Left hindlimb (tissue), 1 donor: ENCODE measurements at places on chromosomes 4 and X.
A peak's percentile ranks its signal among the peaks of the same experiment; 100 is the strongest.

DNA sequence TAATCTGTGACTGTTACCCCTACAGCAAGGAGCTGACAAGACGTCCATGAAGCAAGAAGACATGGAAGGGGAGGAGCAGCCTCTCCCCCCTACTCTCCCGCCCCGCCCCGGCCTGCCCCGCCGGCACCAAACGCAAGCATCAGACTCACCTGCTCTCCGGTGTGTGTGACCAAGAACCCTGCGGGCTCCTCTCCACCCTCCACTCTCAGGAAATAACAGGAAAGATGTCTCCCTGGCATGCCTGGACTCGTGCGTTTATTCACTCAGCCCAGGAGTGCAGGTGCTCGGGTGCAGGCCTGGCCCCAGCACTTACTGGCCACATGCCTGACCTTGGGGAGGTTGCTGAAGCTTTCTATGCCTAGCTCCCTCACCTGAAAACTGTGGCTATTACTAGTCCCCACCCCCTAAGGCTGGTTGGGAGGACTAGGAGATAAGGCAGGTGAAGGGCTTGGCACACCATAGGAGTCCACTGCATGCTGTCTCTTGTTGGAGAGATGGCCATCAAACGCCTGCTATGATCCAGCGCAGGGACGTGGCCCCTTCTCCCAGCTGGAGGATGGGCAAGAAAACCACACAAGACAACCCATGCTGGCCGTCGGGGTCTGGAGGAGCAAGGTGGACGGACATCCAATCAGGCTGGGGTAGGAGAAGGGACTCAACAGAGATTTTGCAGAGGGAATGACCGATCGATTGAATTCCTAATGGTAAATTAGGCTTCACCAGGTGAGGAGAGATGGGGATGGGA, 34.9 kb upstream of the CLDN24 start:
- DNase-seq, result no peak

DNA sequence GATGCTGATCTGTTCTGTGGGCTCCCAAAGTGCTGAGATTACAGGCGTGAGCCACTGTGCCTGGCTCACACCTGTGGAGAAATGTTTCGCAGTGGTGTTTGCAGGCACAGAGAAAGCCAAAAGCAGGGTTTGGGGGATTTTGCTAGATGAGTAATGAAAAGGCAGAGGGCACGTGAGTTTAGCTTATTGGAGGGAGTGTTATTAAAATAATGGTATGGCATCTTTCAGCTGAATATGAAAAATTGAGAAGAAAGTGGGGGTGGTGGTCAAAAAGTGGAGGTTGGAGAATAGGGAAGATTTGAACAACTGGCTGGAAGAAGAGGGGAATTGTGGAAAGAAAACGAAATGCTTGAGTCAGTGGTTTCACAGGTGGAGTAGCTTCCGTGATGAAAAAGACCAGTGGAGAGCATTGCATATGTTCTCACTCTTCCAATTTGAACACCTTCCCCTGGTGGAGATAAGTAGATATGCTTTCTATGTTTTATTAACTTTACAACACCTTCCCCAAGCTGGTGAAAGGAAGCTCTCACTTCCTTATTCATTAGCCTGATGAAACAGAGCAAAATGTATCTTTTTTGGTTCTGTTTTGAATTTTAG, 1.1 kb upstream of the CHST7 start:
- no peak for DNase-seq

- DNase-seq, result no peak
Observed at GRCh38 chrX:19740744-19741143, 146.7 kb downstream of the SH3KBP1 start.

- DNase-seq, result no peak
Observed at GRCh38 chr4:164467493-164467892, 286.4 kb upstream of the SMIM31 start.

- no peak for DNase-seq
Observed at GRCh38 chr4:121794505-121795188, 6.5 kb upstream of the EXOSC9 start.

- no peak for DNase-seq
Observed at GRCh38 chr4:66769441-66769840, 775.9 kb downstream of the CENPC start.

DNA sequence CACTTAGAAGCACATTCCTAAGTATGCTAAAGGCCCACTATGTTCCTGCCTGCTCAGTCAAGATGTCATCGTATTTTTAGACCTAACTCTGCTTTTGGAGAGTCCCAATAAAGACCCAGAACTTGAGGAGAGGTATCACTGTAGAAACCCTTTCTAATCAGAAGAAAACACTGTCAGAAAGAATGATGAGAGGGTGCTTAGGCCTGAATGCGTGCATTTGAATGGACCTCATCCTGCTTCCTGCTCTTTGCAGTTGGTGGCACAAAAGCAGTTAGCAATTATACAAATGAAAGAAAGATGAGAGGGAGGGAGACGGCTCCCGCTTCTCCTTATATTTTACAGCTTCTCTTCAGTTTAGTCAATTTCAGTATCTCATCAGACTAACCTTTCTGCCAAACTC, 987.2 kb downstream of the CCSER1 start:
- DNase-seq, result no peak

GRCh38 chrX:133864236-133864635, 121.2 kb downstream of the GPC3 start:
- DNase-seq, result peak; percentile 25

DNA sequence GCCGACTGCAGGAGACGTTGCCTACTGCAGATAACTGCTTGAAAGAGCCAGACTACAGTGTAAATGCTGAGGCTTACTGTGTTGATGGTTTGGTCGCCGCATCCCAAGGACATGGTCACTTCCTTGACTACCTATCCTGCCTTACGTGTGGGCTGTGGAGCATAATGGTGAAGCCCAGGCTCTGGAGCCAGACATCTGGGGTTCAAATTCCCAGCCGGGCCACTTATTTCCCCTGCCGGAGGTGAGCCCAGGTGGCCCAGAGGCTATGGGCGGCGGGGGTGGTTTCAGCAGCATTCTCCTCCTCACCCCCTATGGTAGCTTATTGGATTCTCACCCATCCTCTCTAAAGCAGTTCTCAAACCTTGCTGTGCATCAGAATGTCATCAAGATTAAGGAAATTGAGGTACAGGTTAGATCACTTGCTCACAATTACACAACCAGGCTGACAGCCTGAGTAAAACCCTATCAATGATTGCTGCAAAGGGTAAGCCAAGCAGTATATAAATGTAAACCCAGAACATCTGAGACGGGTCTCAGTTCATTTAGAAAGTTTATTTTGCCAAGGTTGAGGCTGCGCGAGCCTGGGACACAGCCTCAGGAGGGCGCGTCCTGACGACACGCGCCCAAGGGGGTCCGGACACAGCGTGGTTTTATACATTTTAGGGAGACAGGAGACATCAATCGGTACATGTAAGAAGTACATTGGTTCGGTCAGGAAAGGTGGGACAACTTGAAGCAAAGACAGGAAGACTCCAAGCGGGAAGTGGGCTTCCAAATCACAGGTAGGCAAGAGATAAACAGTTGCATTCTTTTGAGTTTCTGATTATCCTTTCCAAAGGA, 48.5 kb downstream of the EVC start:
- no peak for DNase-seq

DNA sequence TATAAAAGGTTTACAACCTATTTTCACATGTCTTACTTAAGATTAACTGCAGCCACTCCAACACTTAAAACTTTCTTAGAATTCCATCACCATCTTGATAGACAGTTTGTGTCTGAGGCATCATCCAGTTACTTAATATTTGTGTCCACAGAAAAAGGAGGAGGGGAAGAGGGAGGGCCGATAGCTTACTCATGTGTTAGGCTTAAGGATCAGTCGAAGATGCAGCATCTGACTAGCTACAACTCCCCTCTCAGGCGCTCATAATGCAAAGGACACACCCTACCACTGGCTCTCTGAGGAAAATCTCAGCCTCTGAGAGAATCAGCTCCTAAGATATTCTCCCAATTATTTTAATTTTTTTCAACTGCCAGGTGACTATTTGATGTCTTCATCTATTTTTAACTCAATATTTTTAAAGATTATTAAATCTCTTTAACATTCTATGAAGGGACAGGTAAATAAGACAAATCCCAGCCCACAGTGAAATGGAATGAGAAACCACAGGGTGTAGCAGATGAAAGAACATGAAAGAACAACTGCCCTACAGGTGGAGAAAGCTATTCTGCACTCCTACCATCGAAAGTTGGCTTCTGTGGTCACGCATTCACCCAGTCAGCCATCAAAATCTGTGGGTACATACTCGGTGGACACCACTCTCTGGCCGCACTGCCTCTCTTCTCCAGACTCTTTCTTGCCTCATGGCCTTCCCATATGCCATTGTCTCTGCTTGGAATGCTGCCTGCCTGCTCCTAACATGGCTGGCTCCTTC, 48.0 kb downstream of the ARAP2 start:
- DNase-seq, result no peak

GRCh38 chr4:18689308-18690115, 668.0 kb upstream of the LCORL start:
- peak; percentile 71 for DNase-seq

GRCh38 chr4:112206431-112206830, 25.2 kb upstream of the AP1AR start:
- DNase-seq, result no peak

DNA sequence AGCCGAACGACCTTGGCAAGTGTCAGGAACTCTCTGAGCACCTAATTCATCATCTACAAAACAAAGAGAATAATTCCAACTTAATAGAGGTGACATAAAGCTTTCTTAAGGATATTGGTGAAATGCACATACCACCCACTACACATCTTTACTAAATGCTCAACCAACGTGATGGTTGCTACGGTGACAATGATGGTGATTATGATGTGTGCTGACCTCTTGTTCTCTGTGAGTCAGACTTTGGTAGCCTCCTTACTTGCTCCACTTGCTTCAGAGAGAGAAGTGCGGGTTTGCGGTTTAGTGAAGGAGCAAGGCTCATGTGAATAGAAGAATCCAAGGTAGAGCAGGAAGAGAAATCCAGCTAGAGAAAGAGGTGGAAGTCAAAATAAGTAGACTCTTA, 52.8 kb upstream of the CLNK start:
- DNase-seq, result no peak

DNA sequence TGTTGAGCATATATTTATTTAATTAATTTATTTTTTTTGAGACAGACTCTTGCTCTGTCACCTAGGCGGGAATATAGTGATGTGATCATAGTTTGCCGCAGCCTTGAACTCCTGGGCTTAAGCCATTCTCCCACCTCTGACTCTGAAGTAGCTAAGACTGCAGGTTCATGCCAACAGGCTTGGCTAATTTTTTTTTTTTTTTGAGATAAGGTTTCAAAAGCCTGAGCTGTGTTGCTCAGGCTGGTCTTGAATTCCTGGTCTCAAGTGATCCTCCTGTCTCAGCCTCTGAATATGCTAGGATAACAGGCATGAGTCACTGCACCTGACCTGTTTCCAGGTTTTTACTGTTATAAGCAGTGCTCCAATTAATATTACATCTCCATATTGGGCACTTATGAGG, 4.8 kb downstream of the ADD1 start:
- no peak for DNase-seq

DNA sequence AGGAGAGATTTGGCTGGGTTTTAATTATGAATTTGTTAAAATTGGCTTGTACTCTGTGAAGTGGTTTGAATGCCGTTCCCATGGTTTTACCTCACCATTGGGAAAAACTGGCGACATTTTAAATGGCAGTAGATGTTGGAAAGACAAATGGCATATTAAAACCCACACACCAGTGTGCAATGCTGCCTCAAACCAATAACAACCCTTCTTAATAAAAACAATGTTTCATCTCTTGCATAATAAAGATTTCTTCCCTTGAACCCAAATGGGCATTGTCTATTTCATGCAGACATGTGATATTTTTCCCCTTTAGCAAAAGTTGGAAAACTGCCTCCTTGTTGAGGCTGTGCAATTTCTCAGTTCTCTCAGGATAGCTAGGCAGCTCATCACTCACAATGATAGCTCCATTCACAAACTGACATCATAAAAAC, 33.7 kb downstream of the GABRB1 start:
- no peak for DNase-seq

DNA sequence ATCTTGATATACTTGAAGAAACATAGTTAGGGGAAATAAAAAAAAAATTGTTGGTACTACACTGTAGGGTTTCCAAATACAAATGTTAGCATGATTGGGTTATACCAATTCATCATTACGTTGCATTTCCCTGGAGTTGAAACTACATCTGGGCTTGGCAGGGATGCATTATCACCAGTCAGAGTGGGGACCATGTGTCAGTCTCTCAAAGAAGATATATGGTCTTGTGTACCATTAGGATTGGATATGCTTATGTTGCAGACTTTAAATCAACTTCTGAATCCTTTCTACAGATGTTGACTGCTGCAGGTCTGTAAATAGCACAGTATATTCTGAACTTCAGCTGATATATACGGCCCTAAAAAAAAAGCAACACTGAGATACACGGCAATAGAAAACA, 188.5 kb downstream of the SLIT2 start:
- DNase-seq, result no peak

GRCh38 chrX:13522811-13523210, 46.6 kb upstream of the EGFL6 start:
- DNase-seq, result no peak

DNA sequence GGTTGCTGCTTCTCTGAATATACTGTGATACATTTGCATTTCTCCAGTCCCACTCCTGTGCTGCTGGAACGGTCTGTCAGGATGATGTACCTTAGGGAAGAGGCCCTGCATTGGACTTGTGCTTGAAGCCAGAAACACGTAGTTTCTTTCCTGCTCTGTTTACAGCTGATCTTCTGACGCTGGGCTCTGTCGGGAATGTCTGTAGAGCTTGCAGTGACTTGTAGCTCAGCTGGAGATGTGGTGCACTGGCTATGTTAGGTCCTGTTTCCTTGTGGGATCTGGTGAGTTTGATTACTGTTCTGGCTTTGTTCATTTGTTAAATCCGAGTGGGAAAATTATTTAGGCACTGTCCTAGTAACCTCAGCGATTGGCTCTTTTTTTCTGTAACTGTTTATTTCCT, 137.2 kb upstream of the WDR1 start:
- DNase-seq, result no peak

- DNase-seq, result no peak
Observed at GRCh38 chr4:41256131-41256739, 493 bp upstream of the UCHL1 start.

- DNase-seq, result no peak
Observed at GRCh38 chr4:110245577-110245976, 47.2 kb upstream of the ELOVL6 start.

DNA sequence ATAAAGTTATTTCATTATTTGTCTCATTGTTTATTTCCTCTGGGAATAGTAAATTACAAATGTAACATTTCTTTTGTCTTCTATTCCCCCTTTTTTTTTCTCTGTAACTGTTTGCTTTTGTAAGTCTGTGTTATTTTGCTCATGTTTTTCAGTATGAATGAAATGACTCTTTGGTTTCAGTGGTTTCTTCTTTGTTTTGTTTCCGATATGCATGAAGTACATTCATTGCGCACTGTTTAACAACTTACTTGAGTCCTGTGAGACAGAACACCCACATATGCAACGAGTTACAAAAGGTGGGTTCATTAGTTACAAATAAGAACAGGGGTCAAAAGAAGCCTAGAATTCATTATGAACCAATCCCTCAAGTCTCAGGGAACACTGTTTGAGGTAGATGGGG, 175.0 kb upstream of the UGT8 start:
- DNase-seq, result no peak
